GM19239 (cell line): ENCODE measurements at places on chromosomes 1 and 21.

DNA sequence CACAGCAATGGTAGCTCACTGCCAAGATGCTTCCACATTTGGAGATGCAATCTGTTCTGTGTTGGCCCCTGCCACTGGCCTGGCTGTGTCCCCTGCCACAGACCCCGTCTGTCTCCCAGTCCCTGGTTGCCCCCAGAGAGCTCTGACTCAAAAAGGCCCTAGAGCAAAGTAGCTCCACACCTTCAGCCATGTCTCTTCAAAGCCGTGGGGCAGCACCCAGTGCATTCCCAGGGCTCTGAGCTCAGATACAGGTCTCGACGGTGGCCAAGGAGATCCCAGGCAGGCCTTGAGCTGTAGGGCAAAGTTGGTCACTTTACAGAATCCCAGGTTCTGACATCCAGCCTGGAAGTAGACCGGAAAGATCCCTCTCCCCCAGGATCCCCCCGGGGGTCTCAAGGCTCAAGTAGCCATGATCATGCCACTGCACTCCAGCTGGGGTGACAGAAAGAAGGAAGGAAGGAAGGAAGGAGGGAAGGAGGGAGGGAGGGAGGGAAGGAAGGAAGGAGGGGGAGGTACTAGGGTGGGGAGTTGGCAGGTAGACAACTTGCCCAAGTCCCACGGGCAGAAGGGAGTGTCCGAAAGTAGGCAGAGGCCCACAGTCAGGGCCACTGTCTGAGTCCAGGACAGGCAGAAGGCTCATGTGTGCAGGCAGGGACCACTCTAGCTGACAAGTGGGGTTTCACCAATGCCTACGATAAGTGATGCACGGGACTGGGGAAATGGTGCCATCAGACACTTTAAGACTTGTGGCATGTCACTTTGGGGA lies 4.8 kb upstream of the ARF1 start:
- no peak for DNase-seq

DNA sequence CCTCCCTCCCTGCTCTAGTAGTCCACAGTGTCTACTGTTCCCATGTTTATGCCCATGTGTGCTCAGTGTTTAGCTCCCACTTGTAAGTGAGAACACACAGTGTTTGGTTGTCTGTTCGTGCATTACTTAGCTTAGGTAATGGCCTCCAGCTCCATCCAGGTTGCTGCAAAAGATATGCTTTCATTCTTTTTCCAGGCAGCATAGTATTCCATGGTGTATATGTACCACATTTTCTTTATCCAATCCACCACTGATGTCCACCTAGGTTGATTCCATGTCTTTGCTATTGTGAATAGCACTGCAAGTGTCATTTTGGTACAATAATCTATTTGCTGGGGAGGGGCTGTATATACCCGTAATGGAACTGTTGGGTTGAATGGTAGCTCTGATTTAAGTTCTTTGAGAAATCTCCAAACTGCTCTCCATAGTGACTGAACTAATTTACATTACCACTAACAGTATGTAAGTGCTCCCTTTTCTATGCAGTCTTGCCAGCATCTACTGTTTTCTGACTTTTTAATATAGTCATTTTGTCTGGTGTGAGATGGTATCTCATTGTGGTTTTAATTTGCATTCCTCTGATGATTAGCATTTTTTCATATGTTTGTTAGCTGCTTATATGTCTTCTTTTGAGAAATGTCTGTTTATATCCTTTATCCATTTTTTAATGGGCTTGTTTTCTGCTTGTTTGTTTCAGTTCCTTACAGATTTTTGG lies 191.9 kb upstream of the DMRTA2 start:
- DNase-seq: no peak

DNA sequence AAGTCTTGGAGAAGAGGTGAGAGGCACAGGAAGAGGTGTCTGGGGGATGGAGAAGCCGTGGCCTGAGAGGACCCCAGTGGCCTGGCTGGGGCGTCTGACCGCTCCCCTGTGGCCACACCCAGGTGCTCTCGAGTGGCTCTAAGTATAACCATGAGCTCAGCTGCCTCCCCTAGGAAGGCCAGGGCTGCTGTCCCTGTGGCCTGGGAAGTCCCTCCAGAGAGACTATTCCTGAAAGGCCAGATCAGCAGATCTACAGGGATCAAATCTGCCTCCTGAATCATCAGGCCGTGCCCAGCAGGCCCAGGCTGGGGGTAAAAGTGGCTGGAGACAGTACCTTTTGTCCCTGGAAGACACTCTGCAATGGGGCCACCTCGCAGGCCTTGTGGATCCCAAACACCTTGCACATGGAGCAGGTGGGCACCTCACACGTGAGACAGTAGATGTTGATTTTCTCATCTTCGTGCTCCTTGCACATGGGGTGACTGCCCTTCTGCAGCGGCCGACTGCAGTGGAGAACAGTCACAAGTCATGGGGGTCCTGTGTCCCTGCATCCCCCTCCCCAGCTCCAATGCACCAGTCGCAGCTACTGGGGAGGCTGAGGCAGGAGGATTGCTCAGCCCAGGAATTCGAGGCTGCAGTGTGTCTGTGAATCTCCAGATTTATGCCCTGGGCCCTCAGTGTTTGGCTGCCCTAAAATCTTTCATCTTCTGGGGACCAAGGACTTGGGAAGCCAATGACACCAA lies 6.4 kb downstream of the TRIM63 start:
- no peak for DNase-seq

DNA sequence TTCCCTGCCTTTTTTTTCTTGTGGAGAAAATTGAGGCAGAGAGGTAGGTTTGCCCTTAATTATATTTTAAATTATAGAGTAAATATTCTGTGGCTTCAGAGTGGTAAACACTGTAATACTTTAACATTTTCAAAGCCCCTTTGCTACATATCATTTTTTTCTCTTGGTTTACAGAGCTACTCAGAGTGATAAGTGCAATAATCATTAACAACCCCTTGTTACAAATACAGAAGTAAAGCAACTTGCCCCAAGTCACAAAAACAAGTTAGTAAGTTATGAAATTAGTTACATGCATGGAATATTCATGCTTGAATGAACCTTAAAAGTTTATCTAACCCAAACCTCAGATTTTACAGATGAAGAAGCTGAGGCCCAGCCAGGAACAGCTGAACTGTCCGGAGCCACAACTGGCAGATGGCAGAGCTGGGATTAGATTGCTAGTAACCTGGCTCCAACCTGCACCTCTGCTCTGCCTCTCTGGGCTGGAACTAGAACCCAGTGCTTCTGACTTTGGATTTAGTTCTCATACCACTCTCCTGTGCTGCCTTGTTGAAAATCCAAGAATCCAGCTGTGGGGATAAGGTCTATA lies 48.7 kb downstream of the TNN start:
- no peak for DNase-seq

DNA sequence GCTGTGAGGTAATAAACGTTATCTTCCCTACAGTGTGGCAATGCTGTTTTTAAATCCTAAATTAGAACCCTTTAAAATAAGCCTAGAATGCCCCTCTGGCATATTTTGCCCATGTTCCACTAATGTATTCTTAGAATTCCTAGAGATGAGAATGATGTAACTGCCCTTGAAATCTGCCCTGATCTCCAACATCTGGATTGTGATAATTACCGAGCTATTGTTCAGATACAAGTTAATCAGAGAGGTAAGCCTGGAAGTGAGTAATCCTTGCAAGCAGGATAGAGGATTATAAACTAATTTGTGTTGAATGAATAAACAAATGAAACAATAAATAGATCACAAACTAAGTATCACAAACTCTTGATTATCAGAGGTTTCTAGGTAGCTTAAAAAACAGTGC lies 107.8 kb upstream of the DMRTA2 start:
- no peak for DNase-seq

GRCh38 chr1:34973326-34973725 lies 11.8 kb downstream of the TMEM35B start:
- no peak for DNase-seq

DNA sequence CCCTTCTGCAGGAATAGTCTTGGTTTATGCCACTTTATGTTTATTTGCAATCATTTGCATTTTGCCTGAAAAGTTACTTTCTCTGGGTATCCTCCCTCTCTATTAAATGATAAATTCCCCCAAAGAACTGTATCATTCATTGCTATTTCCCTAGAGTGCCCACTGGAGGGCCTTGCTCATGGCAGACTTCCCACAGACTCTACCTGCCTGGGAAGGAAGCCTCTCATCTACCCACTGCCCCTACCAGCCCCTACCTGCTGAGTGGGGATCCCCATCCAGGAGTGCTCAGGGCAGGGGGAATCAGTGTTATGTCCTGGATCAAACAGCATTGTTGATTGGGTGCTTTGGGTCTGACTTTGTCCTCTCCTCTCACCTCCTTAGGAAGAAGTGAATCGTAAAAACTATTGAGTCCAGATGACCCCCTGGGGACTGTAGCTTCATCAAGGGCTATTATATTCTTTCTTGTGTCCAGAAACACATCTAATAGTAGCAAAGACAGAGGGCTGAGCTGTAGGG lies 6.8 kb upstream of the LRRN2 start:
- no peak for DNase-seq

GRCh38 chr1:86035101-86035500 lies 121.5 kb downstream of the COL24A1 start:
- no peak for DNase-seq

DNA sequence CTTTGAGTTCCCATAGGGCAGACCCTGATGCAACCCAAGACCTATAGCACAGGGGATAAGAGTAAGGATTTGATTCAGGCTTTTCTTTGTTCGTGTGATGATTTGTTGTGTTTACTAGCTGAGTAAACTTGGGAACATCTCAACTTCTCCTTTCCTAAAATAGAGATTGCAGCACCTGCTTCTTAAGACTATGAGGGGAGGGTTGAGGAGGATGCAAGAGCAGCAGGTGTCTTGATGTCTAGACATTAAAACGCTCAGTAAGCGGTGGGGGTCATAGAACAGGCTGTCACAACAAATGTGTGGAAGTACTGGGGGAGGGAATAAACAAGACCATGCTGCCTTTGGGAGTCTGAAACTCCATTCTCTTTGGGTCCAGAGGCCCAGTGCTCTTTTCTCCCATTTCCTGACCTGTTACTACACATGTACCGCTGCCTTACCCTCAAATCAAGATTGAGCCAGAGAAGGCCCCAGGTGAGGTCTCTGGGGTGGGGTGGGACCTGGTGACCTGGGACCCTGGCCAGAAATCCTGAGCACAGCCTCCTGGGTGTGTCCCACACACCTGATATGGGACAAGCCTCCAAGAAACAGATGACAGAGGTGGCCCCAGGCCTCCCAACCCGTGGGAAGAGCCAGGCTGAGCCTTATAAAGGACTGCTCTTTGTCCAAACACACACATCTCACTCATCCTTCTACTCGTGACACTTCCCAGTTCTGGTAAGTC lies at the start of gene S100A7A:
Gene S100A7A (plus strand): TSS at position 671 of the 721 bp plus-strand sequence. CDS start 1,563 bp downstream, outside the sequence.
- no peak for DNase-seq

DNA sequence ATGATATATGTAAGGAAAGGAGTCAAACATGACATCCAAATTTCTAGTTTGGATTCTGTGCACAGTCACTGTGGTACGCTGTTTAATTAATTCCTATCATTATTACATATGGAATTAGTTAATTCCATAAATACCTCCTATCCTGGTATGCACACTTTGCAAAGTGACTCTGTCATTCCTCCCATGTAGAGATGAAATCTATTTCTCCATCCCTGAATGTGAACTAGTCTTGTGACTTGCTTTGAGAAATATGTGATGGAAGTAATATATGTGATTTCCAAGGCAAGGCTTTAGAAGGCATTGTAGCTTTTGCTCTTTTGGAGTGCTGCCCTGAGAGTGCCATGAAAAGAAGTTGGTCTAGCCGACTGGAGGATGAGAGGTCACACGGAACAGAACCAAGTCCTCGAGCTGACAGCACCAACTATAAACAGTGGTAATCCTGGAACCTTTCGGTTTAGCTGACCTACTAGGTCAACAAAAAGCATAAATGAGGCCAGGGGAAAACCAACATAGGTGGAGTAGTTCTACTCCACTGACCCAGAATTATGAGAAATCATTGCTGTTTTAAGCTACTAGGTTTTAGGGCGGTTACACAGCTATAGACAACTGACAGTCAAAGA lies 1.5 kb downstream of the SELENOF start:
- no peak for DNase-seq

GRCh38 chr1:177444997-177445746 lies 274.4 kb downstream of the BRINP2 start:
- DNase-seq: no peak

DNA sequence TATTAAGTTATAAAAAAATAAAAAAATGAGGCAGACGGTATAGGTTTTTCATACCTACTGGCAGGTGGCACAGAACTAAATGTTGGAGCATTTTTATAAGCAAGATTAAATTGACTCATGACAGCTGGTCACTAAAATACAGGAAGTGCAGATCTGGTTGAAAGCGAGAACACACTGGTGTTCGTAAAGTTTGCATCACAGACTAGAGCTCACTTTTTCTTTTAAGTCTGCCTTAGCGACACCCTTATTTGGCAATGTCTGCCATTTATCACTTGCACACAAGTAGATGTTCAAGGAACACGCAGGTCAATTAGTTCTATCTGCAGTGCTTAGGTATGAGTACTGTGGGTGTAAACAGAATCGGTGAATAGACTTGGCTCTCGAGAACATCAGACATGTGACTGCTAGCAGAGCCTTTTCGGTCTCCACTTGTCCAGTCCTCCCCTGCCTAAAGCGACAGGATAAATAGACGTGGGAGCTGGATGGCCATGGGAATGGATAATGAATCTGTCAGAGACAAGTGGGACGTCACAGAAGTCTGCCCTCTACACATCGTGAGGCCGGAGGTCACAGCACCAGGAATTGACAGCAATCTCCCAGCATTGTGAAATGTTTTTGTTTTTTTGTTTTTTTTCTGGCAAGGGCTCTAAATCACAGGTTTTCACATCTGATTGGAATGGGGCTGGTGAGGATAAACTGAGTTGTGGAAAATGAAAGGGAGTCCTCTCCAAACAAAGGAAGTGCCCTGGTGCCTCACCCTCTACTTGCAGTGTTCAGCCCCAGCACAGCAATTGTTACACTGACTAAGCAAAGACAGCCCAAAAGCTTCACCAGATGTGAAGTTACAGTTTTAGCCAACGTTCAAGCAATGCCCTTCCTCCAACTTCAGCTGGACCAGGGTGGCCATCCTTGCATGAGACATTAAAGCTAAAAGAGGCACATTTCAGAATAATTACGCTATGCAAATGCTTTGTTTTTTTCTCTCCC lies 248.9 kb downstream of the NTNG1 start:
- no peak for DNase-seq

- no peak for DNase-seq
Observed at GRCh38 chr1:43541721-43542401, 11.2 kb downstream of the PTPRF start.

- DNase-seq: no peak
Observed at GRCh38 chr1:182955596-182956588, 2.9 kb upstream of the SHCBP1L start.

GRCh38 chr1:169594391-169594790 lies 8.1 kb upstream of the F5 start:
- no peak for DNase-seq

GRCh38 chr1:118223426-118223825 lies 38.4 kb upstream of the SPAG17 start:
- DNase-seq: no peak
